T-helper 17 cell (primary cell): ENCODE measurements at places on chromosomes 2 and 18. TPM values are rescaled to one million over a fixed set of nuclear protein-coding genes. Genes with fewer than 3 reads are reported as not detected.
A peak's percentile ranks its signal among the peaks of the same experiment; 100 is the strongest.

DNA sequence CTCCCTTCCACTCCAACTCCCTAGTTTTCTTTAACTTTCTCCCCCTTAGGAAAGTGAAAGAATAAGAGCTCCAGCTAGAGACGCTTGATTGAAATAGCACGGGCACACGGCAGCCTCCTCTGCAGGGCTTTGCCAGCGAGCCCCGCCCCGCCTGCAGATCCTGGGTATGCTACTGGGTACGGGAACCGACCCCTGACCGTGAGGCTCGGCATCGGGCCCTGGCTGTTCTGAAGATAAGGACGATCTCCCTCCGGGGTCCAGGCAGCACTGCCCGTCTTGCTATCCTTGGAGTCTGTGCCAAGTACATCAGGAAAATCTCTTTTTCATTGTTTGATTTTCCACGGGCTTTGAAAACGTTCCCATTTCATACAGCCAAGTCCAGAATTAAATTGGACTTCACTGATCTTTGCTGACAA lies 284.5 kb downstream of the MTX2 start:
- peaks cover 66% of the 10 kb centered on the region for H3K27me3 ChIP-seq
- no peaks in the 10 kb centered on the region for H3K36me3 ChIP-seq
- peak overlapping the region; percentile 87 for H3K4me3 ChIP-seq
- H3K4me1 ChIP-seq = peaks cover 17% of the 10 kb centered on the region

- DNase-seq = no peak
- H3K4me1 ChIP-seq = no peaks in the 10 kb centered on the region
- no peaks in the 10 kb centered on the region for H3K36me3 ChIP-seq
- no peak overlapping the region for H3K27ac ChIP-seq
- H3K27me3 ChIP-seq = no peaks in the 10 kb centered on the region
- no peak overlapping the region for H3K4me3 ChIP-seq
These were observed 435.1 kb upstream of the MEIS1 start for GRCh38 chr2:65999796-66000195.

GRCh38 chr18:9613550-9614400 lies 584 bp downstream of the PPP4R1 start:
- peak overlapping the region; percentile 95 for H3K27ac ChIP-seq
- peaks cover 38% of the 10 kb centered on the region for H3K4me1 ChIP-seq
- peak; percentile 35 for DNase-seq
- no peaks in the 10 kb centered on the region for H3K27me3 ChIP-seq
- peaks cover 5% of the 10 kb centered on the region for H3K36me3 ChIP-seq

DNA sequence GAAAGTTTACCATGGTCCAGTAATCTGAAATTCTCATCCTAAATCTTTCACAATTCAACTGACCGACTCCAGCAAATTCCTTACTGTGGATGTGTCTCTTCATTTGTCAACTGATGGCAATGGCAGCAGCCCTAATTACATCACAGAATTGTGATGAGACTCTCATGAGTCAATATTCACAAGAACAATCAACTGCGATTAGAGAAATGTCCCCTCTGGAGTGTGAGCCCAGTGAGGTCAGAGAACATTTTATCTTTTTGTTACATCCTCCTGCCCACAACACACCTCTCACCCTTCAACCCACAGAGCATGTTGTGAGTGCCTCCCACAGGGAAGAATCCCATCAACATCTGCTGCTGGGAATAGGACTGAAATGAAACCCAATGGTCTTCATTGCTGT lies 73.6 kb downstream of the CD226 start:
- H3K4me1 ChIP-seq = peaks cover 17% of the 10 kb centered on the region
- H3K4me3 ChIP-seq = no peak overlapping the region
- H3K27me3 ChIP-seq = no peaks in the 10 kb centered on the region
- peak overlapping the region; percentile 61 for H3K27ac ChIP-seq
- H3K36me3 ChIP-seq = peaks cover 10% of the 10 kb centered on the region

DNA sequence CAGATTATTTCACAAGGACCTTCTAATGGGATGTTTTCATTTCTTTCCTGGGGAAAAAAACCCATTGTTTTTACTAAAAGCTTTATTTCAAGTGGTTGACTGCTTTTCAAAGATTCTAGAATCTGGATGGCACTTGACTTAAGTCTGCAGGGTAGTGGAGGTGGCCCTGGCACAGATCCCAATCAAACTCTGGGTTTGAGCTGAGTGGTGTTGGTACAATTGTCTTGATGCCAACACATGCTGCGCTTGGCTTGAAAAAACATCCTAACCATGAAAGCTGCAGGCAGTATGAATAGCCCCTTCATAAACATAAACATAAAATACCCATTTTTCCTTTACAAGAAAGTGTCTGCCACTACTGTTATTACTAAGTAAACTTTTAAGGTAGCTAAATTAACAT lies 3.6 kb downstream of the PAPOLG start:
- peaks cover 14% of the 10 kb centered on the region for H3K36me3 ChIP-seq
- no peak overlapping the region for H3K4me3 ChIP-seq
- no peak overlapping the region for H3K27ac ChIP-seq
- H3K27me3 ChIP-seq = no peaks in the 10 kb centered on the region

DNA sequence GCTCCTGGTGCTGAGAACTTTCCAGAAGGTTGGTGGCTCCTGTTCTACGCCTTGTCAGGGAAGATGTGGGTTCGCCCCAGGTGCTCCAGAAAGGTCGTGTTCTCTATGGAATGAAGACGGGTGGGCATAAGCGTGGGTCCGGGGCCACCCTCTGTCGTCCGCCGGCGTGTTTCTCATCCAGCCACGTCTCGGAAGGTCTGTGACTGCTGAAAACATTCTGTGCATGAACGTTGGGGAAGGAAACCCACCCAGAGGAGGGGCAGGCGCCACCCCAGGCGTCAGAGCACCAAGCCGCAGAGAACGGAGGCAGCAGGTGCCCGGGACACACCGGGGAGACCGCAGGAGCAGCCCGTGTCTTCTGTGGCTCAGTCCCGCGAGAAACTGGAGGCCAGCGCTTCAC lies 118.2 kb downstream of the RTP5 start:
- H3K36me3 ChIP-seq = no peaks in the 10 kb centered on the region
- no peak for DNase-seq
- H3K27ac ChIP-seq = no peak overlapping the region

GRCh38 chr2:53987336-53987921 lies 16.6 kb upstream of the PSME4 start:
- peaks cover 7% of the 10 kb centered on the region for H3K36me3 ChIP-seq
- no peak for DNase-seq
- H3K27me3 ChIP-seq = no peaks in the 10 kb centered on the region

GRCh38 chr2:170716851-170717598 lies 1.9 kb downstream of the SP5 start:
- H3K27ac ChIP-seq = no peak overlapping the region
- H3K4me3 ChIP-seq = peak overlapping the region; percentile 66
- H3K36me3 ChIP-seq = peaks cover 2% of the 10 kb centered on the region
- H3K4me1 ChIP-seq = peaks cover 28% of the 10 kb centered on the region
- DNase-seq = no peak
- peaks cover 66% of the 10 kb centered on the region for H3K27me3 ChIP-seq

DNA sequence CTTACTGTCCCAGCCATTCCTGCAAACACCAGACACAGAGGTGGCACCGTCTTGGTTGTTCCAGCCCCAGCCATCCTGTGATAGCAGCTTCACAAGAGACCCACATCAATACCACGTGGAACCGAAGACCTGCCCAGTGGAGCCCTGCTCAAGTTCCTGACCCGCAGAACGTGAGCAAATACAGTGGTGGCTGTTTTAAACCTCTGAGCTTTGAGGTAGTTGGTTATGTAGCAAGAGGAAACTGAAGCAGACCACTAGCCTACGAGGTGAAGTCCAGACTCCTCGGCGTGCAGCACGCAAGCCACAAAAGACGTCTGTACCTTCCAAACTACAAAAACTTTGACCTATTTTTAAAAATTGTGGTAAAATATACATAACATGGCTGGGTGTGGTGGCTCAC lies 96.1 kb upstream of the ODC1 start:
- peaks cover 2% of the 10 kb centered on the region for H3K36me3 ChIP-seq
- no peak for DNase-seq
- peaks cover 4% of the 10 kb centered on the region for H3K4me1 ChIP-seq
- H3K4me3 ChIP-seq = peak overlapping the region; percentile 41

GRCh38 chr2:45982096-45982495 lies 315.1 kb upstream of the EPAS1 start:
- peaks cover 11% of the 10 kb centered on the region for H3K4me1 ChIP-seq
- H3K27ac ChIP-seq = no peak overlapping the region
- DNase-seq = no peak
- H3K36me3 ChIP-seq = peaks cover 19% of the 10 kb centered on the region
- no peaks in the 10 kb centered on the region for H3K27me3 ChIP-seq
- H3K4me3 ChIP-seq = no peak overlapping the region

The RIT2 gene
- total RNA-seq = not detected

The FAM161A gene
- total RNA-seq = 1.5 TPM

The BCL2L11 gene
- 47.2 TPM for total RNA-seq
